ENCODE measurements at places on chromosomes 2 and 18. TPM values are rescaled to one million over a fixed set of nuclear protein-coding genes. Genes with fewer than 3 reads are reported as not detected.

- DNase-seq = no peak
These were observed 49.3 kb downstream of the HIBCH start for GRCh38 chr2:190270298-190270697.

The CAPN14 gene
- polyA plus RNA-seq = 0.07 TPM

The MAPK4 gene
- 9.8 TPM for polyA plus RNA-seq

DNA sequence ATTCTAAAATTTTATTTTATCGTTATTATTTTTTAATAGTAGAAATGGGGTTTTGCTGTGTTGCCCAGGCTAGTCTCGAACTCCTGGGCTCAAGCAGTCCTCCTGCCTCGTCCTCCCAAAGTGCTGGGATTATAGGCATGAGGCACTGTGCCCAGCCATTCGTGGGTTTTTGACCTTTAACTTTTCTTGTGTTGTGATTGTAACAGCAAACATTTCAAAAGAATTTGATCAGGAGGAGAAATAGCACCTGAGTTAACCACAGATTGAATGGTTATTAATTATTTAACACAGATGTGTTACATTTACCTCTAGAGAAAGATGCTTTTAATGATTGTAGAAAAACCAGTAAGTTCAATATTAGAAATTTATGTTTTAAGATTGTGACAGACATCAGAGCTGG lies 132.0 kb downstream of the HAUS1 start:
- no peak for DNase-seq

DNA sequence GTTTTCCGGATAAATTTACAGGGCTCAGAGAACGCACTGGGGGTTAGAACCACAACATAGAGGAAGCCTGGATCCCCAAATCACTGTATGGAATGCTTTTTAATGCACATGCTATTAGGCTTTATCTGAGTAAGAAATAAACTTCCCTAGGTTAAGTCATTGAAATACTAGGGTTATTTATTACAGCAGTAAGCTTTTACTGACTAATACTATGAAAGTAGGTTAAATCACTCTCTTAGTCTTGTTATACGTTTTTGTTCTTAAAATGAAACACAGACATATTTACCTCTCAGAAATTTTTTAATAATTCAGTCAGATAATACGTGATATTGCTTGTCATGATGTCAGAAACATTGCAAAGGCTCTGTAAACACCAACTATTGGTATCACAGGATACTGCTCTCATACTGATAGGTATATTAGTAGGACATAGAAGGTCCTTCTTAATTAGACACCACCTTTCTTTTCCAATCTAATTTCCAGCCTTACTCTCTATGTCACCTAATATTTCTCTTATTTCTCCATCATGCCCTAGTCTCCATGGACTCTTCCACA lies 162.7 kb upstream of the NYAP2 start:
- DNase-seq = no peak

The GPR75 gene
- polyA plus RNA-seq = 4.8 TPM

The TSPYL6 gene
- polyA plus RNA-seq = 0.07 TPM

DNA sequence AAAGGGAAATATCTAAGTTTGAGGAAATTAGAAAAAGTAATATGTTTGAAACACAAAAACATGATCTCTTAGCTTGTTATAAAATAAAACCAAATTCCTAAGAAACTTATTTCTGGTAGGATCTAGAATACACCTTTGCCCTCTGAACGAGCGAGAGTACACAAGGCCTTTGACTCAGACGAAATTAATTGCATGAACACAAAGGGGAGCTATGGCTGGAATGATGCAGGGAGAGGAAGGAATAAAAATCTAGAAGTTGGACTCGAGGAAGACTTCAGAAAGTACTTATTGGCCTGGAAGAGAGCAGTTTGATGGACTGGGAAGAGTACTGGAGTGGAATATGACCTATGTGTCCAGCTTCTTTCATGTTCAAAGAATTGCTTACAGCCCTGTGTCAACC lies 927 bp upstream of the CRYGD start:
- DNase-seq = no peak

- DNase-seq = no peak
These were observed 37.0 kb downstream of the NIFK start for GRCh38 chr2:121699421-121700333.

DNA sequence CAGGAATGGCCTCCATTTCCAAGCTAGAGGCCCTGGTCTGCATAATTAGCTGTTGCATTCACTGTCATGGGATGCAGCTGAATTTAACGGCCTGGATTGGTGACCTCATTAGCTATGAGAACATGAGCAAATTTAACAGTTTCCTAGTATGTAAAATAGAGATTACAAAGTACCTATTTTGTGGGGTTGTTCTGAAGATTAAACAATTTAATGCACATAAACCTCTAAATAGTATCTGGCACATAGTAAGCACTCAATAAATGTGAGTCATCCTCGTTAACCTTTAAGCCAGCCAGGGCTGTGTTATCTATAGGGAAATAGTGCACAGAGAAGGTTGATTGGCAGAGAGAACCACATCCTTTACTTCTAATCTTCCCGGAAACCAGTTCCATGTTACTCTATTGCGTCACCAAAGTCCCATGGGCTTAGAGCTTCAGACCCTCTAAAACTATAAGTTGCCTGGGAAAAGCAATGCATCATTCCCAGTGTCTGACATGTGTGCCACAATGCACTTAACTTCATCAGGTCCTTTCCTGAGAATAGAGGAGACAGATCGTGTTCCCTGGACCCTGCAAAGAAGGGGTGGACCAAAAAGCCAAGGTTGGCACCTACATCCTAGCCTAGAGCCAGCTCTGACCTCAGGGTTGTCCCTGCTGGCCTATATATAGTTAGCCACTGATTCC lies 196.5 kb downstream of the LNPK start:
- no peak for DNase-seq

DNA sequence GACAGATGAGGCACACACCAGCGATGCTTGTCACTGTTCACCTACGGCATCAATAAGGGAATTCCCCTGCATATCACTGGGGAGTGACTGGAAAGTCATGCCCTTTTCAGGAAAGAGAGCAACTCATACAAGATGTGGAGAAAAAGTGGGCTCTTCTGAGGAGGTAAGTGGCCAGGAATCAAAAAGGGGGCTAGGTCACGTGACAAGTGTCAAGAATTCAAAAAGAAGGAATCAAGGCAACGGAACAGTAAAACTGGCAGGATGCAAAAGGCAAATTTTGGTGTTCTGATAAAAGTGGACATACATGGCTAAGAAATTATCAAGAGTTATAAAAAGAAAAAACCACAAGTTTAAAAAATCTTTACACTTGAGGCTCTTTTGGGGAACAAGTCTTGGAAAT lies 190.7 kb upstream of the ACAA2 start:
- DNase-seq = no peak

The CFAP65 gene
- 0.56 TPM for polyA plus RNA-seq

GRCh38 chr2:68256093-68256450 lies 3.7 kb upstream of the PPP3R1 start:
- no peak for DNase-seq

The SOWAHC gene
- 15.8 TPM for polyA plus RNA-seq

DNA sequence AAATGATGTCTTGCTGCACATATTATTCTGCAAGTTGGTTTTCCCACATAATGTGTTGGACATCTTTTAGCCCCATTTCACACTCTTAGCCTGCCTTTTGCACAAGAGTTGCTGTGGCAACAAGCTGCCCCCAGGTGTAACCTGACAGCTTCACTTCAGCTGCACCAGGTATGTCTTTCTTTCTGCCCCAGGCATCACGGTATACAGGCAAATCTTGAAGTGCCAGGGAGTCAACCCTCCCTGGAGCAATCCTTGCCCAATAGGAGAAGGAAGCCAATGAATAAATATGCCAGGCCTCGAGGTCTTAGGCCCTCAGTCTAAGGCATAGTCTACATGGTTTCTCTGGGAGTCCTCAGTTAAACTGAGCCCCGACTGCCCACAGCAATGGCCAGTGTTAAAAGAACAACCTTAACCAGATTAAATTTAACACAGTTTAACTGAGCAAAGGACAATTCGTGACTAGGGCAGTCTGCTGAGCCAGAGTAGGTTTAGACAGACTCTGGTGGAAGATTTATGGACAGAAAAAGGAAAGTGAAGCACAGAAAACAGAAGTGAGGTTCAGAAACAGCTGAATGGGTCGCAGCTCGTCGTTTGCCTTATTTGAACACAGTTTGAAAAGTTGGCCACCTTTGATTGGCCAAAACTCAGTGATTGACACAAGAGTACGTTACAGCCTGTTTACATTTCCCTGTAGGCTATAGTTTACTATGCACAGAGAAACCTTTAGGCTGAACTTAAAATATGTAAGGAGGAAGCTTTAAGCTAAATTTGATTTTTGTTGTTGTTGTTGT lies 32.0 kb upstream of the C1QL2 start:
- DNase-seq = no peak

DNA sequence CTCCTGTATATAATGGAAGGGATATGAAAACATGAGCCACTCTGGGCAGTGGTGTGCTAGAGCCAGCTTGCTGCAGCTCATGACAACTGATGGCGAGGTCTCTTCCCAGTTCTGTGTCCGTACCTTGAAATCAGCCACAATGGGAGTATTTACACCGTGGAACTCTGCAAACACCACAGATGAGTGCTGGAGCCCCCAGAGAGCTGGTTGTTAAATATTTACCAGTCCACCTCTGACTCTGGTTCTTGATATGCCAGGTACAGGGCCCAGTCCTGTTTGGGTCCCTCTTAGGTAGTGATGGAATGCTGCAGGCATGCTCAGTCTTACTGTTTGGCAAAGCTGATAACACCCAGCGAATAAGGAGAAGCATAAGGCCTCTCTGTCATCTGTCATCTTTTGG lies 116.1 kb upstream of the GLI2 start:
- DNase-seq = no peak

DNA sequence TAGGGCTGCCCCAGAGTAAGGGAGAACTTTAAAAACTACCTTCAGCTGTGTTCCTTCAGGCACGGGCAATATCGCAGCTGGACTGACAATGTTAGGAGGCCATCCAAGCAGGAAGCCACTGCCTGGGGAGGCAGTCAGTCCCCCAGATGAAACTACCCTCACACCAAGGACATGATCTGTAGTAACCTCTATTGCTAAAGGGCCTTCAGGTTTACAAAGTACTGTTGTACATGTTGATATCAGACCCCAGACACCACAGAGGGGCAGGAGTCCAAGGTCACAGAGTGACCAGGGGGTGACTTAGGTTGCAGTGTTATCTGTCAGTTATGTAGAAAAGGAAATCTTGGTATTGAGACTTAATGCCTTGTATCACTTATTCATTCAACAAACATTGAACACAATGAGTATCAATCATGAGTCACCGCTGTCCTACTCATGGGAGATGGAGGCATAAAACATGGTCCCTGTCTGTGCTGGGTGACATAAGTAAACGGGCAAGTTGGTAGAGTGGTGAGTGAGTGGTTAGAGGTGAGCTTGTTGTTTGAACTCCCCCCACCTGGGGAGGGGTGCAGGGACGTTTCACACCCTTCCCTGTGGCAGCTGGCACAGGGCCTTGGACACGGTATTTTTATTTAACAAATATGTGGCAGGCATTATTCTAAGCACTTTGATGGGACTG lies 7.1 kb downstream of the CABLES1 start:
- DNase-seq = no peak

DNA sequence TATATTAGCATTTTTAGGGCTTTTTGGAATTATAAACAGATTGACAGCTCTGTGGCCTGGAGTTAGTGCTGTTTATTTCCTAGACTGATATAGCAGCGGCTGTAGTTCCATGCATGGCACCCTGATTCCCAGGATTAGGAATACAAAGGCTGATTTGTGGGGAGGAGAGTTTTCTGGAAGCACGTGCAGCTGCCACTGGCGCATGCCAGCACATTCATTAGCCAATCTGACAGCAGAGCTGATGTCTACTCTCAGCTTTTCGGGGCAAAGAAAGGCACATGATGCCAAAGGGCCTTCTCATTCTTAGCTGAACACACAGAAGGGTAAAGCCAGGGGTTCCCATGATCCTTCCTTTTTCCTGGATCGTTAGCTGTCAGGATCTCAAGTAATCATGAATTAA lies 45.7 kb upstream of the RAPH1 start:
- DNase-seq = no peak

The SMC6 gene
- 35.1 TPM for polyA plus RNA-seq

GRCh38 chr2:10486601-10487079 lies 38.5 kb upstream of the ODC1 start:
- DNase-seq = no peak

The POTEC gene
- polyA plus RNA-seq = 0.09 TPM

The POTEI gene
- 0.50 TPM for polyA plus RNA-seq

- no peak for DNase-seq
These were observed 220.0 kb upstream of the CYP26B1 start for GRCh38 chr2:72367530-72368225.

The PPP1R1C gene
- 3.5 TPM for polyA plus RNA-seq

The PRSS56 gene
- not detected for polyA plus RNA-seq

GRCh38 chr2:193929131-193929530 lies 1727.9 kb upstream of the SLC39A10 start:
- DNase-seq = no peak

The SPC25 gene
- 21.2 TPM for polyA plus RNA-seq

DNA sequence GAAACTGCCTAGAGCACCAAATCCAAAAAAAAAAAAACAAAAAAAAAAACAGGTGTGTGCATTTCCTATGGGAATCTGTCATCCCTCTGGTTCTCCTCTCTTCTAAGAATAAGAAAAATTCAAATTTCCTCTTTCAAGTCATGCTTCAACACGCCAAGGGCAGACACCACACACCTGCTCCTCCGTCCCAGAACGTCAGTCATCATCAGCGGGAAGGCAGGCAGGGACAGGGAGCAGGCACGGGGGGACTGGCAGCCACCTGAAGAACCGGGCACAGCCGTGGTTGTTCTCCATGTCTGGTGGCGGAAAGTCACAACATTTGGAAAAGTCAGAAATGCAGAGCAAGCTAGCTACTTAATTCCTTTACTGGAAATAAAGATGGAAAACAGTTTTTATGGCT lies 214.8 kb downstream of the IKZF2 start:
- DNase-seq = no peak

The TTN gene
- 1.2 TPM for polyA plus RNA-seq

GRCh38 chr2:172864182-172864581 lies 128.5 kb downstream of the RAPGEF4 start:
- DNase-seq = no peak

DNA sequence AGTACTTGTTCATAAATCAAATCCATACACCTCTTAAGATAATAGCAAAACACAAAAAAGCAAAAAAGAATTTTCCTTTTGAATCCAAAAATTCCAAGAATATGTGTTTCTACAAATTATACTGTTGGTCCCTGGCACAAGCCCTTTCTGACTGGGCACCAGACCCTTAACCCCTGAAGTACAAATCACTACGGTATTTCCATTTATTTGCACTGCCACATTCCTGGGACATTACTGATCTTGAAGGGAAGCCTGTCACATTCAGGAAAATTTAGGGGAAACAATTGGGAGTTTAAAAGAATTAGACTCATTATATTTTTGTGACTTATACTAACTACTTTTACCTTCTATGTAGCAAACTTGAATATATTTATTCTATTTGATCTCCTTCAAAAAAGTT lies 98.8 kb downstream of the ZNF521 start:
- DNase-seq = no peak

DNA sequence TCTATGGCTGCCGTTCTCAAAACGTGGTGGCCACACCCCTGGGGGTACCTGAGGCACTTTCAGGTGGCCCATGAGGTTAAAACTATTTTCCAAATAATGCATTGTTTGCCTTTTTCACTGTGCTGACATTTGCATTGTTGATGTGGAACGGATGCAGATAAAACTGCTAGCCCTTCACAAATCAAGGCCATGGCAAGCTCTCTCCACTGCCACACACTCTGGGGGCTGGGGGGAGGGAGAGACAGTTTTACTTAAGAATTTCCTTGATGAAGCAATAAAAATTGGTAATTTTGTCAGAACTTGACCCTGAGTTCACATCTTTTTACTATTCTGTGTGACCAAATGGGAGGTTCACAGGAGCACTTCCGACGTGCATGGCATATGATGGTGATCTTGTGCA lies 22.0 kb upstream of the TGIF1 start:
- DNase-seq = no peak

Measured in renal pelvis (tissue), 12 donors.